Heart right ventricle (tissue), 16 donors: ENCODE measurements at places on chromosomes 3 and 15. TPM values are rescaled to one million over a fixed set of nuclear protein-coding genes. Genes with fewer than 3 reads are reported as not detected.

GRCh38 chr15:38895326-38896255 lies 331.0 kb upstream of the RASGRP1 start:
- DNase-seq, result no peak

GRCh38 chr3:178948546-178948945 lies 123.1 kb downstream of the ZMAT3 start:
- DNase-seq, result no peak

GRCh38 chr3:33363113-33363800 lies 76.9 kb downstream of the UBP1 start:
- no peak for DNase-seq

KY gene
- 24.3 TPM for total RNA-seq

FBXW12 gene
- not detected for total RNA-seq
